ENCODE measurements at places on chromosomes 12 and 14.

DNA sequence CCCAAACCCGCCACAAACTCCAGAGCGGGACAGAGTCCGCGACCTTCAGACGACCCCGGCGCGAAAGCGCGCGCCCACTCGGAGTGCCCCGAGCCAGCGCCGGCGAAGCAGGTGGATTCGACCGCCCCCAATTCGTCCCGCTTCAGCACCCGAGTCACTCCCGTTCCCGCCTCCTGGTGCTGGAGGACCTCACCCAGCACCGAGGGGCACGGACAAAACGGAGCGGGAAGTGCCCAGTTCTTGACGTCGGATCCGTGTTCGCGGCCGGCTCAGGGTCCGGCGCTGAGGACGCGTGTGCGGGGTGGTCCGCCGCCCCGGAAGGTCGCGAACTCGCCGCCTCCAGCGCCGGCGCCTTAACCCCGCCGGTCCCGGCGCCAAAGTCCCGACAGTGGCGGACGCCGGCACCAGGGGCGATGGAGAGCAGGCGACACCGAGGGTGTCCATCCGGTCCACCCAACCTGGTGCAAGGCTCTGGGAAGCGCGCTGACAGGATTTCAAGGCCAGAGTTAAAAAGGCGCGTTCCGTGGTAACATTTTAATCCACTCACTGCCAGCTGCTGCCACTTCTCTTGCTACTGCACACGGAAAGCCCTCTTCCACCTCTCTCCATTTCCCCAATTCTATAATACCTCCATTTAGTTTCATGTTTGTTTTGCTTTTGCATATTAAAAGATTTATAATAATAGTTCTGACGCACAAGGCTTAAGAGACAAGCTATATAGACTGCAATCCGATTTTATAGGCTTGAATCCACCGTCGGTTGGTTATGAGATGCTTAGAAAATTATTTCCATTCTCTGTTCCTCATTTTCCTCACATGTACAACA is 240.0 kb upstream of the CPNE8 start:
- DNase-seq, result peak; percentile 4

DNA sequence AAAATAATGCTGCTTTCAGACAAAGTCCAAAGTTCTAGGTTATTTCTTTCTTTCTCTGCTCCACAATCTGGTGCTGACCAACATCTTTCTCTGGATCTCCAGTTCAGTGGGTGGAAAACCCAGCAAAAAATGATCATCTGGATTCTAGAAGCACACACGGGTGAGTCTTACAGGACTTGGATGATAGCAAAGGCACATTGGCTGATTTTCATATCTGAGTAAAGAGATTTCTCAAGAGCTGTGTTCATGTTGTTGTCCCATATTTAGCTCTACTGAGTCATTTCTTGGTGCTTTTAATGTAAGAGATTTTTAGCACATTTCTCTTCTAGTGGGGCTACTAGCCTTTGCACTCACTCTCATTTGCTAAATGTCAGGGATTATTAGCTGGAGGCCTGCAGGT is 336.7 kb downstream of the GALC start:
- no peak for DNase-seq

DNA sequence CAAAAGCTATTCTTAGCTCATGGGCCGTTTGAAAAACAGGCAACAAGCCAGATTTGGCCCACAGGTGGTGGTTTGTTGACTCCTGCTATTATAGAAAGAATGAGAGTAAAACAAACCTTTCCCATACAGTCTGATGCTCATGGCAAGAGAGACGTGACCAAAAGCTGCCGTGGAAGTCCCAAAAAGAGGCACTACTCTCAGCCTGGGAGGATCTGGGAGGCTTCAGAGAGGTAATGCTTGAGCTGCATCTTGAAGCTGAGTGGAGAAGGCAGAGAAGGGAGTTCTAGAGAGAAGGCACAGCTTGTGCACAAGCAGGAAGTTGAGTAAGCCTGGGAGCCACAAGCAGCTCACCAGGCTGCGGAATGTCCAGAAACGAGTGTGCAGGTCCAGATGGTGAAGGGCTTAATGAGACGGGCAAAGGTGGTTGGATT is 9.6 kb downstream of the PLXNC1 start:
- DNase-seq, result peak; percentile 39

- no peak for DNase-seq
Measured at GRCh38 chr14:47442211-47442610, 233.2 kb downstream of the MDGA2 start.

- no peak for DNase-seq
Measured at GRCh38 chr12:42912367-42912766, 322.8 kb upstream of the PRICKLE1 start.

- no peak for DNase-seq
Measured at GRCh38 chr12:3046441-3047200, 30.6 kb upstream of the TSPAN9 start.

DNA sequence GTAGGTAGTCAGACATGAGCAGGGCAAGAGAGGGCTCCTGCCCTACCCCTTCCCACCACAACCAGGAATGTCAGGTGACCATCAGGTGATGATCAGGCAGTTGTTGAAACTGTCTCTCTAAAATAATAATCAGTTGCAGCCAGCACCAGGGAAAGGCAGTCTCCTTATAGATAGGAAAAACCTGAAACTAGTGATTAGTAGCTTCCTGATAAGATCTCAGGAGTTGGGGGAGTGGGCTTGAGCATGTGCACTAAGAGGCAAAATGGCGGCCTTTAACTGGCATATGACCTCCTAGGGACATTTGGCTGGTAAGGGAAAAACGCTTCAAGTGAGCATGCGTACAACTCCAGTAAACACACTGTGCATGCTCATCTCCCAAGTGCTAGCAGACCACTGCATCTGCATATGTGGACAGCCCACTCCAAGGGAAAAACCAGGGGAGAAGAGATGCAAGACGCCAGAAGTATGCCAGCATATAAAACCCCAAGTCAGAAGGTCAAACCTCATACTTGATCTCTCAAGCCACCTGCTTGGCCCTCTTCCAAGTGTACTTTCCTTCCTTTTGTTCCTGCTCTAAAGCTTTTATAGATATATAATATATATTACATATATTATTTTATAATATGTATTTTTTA is 37.1 kb downstream of the TGFB3 start:
- DNase-seq, result no peak

GRCh38 chr14:103157969-103158368 is 34.7 kb downstream of the TNFAIP2 start:
- DNase-seq, result no peak

DNA sequence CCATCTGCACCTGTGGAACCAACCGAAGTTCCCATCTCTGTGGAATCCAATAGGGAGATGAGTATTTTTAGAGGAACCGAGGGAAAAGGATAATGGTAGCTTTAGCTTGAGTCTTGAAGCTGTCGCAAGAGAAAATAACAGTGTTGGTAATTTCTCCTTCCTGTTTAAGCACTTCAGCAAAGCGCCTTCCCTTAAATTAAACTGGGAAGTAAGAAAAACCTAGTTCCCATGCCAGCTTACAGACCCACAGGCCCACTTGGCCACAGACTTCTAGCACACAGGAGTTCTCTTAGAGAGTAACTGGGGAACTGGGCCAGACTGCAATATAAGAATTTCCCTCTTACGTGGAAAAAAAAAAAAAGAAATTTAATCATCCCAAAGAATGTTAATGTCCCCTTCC is 223.8 kb downstream of the EFCAB11 start:
- no peak for DNase-seq

GRCh38 chr12:82182601-82183190 is 175.5 kb downstream of the CCDC59 start:
- DNase-seq, result no peak

- DNase-seq, result no peak
Measured at GRCh38 chr12:51845482-51845881, 3.0 kb downstream of the FIGNL2 start.

- no peak for DNase-seq
Measured at GRCh38 chr14:103319422-103319821, 14.6 kb upstream of the EIF5 start.
